IPS DF 6.9 (cell line): ENCODE measurements at places on chromosomes 11 and 22.

- DNase-seq, result no peak
These were observed 77.8 kb downstream of the SFI1 start for GRCh38 chr22:31574055-31574670.

DNA sequence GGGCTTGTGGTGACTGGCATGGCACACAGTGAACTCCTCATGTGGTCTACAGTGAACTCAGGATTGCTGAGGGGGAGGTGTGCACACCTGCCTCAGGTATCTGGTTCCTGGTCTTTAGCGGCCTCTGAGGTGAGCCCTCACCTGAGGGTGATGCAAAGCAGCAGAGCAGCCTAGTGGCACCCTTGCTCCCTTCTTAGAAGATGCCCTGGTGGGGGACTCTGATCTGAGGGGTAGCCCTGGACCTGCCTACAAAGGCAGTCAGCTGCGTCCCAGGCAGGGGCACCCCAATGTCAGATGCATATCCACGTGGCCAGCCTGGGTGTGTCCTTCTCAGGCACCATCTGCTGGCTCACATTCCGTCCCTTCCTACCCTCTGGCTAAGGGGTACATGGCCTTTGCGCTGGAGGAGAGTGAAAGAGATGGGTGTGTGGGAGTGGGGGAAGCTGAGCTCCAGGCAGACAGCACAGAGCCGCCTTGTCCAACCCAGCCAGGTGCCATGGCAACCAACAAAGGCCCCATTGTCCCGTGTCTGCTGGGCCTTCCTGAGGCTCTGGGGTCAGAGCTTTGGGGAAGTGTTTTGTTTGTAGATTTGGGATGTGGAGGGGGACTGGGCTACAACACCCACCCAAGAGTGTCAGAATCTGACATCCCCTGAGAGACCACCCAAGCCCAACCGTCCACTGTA, 5.8 kb downstream of the PLEKHB1 start:
- DNase-seq, result no peak

DNA sequence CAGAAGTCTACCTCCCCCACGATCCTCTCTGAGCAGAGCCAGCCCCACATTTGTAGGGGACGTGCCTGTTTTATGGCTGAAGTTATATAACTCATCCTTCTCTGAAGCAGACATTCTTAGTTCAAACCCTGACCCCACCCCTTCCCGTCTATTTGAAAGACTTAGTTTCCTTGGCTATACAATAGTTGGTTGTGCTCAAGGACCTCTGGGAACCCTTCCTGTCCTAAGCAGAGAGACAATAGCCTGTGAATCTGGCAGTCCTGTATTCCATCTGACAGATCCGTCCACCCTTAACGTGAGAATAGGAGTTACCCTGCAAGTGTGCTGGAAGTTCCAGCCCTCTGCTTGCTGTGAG, 75.2 kb downstream of the MN1 start:
- DNase-seq, result no peak

GRCh38 chr11:129035244-129035643, 92.6 kb upstream of the TP53AIP1 start:
- DNase-seq, result no peak

- DNase-seq, result no peak
These were observed 510.1 kb upstream of the LARGE1 start for GRCh38 chr22:34430386-34430785.

DNA sequence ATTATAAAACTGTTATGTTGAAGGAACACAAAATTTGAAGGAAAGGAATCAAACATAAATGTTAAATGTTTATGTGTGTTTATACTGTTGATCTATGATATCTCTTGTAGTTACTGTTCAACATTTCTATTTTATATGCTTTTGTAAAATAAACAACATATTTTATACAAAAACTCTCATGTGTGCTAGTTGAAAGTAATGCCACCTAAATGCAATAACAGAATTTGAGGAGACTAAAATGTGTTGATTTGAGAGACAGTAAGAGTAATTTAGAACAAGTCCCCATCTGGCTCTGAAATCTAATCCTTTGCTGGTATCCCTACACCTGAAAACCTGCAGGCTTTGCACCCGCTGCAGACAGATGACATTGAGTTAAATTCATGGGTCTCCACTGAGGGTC, 95.7 kb upstream of the TOP3B start:
- no peak for DNase-seq

DNA sequence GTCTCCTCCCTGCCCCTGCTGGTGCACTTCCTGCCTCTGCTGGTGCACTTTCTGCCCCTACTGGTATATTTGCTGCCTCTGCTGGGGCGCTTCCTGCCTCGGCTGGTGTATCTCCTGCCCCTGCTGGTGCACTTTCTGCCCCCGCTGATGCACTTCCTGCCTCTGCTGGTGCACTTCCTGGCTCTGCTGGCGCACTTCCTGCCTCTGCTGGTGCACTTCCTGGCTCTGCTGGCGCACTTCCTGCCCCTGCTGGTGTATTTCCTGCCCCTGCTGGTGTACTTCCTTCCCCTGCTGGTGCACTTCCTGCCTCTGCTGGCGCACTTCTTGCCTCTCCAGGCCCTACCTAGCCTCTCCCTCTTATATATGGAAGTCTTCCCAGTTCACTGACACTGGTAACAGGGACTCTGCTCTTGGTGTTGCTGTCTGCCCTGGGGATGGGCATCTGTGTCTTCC, 10.1 kb downstream of the MTFP1 start:
- DNase-seq, result no peak

DNA sequence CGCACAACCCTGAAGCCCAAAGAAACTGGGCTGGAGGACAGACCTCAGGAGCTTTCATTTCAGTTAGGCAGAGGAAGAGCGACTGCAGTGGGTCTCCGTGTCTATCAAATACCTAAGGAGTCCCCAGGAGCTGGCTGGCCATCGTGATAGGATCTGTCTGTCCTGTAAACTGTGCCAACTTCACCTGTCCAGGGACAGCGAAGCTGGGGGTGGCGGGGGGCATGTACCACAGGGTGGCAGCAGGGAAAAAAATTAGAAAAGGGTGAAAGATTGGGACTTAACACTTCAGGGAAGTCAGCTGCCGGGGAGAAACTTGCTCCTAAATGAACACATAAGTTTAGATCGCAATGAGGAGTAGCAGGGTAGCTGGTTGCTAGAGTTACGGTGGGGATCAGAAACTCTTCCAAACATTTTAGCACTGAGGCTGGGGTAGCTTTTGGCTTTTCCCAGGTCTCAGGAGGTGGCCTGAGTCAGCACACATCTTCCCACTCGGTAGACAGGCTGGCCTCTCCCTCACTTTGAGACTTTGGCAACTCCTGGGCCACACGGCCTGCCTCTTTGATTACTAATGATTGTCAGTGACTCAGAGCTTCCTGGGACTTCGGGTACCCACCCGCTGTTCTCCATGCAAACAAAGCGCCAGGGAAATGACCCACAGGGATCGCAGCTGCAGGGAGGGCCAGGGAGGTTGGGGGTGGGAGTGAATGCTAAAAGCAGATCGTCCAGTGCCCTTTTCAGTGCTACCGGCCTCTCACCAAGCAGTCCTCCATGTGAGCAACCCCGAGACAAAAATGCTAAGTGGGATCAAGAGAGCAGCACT, 2.9 kb upstream of the MTFP1 start:
- no peak for DNase-seq

- DNase-seq, result no peak
These were observed at the start of gene GALR3 for GRCh38 chr22:37823134-37823985. Gene GALR3, plus strand, starts transcription at chr22:37823382. Its CDS starts 25 bp downstream, at chr22:37823407.

GRCh38 chr11:116331381-116331780, 441.4 kb downstream of the BUD13 start:
- DNase-seq, result no peak

GRCh38 chr22:30193031-30193775, 53.4 kb downstream of the LIF start:
- DNase-seq, result no peak

GRCh38 chr22:24584166-24584790, 8.6 kb downstream of the LRRC75B start:
- DNase-seq, result no peak

DNA sequence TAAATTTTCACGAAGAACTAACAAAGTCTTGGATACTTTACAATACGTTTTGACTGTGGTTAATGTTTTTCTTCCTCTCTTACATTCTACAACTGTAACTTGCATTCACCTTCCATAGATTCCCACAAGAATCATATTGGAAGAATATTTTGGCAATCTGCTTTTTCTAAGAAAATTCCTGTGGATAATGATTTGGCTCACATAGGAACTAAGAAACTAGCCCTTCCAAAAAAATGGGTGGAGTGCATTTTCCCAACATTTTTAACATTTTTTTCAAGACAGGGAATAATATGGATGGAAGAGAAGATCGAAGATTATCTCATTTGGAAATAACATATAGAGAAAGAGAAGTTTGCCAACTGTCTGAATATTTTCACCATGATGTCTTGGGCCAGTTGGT, 256.9 kb upstream of the POU2AF2 start:
- DNase-seq, result no peak

DNA sequence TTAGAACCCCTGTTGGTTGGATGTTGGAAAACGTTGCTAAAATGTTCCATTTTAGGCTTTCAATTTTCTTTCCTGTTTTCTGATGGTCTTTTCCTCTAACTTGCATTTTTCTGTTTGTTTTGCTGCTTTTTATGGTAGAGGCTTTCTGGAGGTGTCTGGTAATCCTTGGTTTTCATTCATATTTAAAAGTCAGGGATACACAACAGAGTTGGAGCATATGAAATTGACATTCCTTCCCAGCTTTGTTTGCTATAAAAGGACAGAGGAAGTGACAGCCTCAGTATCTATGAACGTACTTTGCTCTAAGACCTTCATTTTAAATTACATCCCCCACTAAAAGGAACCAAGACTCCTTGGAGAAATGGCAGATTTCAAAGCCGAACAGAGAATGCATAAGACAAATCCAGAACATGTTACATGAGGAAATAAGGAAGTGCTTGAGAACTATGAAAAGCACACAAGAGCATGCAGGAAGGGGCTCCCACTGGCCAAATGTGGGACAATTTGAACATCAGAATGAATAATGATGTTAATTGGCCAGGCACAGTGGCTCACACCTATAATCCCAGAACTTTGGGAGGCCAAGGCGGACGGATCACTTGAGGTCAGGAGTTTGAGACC, 56.7 kb downstream of the PPP6R3 start:
- no peak for DNase-seq

DNA sequence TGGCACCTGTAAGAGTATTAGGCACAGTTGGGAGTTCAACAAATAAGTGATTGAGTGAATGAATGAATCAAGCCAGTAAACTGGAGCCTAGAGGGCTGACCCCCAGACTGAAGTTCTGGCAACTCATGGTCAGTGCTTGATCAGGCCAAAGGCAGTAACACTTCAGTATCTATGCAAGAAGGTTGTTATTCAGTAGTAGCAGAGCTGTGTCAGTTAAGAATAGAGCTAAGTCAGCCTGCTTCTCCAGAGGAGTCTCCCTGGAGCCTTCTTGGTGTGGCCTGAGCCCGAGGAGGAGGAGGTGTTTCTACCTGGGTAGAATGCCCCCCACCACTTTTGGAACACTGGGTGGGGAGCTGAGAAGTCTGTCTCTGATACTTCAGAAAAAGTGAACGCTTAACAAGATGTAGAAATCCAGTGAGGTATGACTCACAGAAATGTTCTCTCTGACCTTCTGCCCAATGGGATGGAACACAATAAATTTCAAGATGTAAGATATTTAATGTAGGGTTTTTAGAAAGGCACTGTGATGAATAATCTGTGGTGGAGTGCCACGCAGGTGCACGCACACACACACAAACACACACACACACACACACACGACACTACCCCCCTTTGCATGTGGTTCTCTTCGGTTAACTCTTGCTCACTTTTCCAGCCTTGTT, 219.9 kb downstream of the HIPK3 start:
- no peak for DNase-seq

- peak; percentile 45 for DNase-seq
These were observed 38.6 kb upstream of the BMAL1 start for GRCh38 chr11:13238879-13239514.

- no peak for DNase-seq
These were observed 125.8 kb downstream of the ST3GAL4 start for GRCh38 chr11:126481303-126481680.

DNA sequence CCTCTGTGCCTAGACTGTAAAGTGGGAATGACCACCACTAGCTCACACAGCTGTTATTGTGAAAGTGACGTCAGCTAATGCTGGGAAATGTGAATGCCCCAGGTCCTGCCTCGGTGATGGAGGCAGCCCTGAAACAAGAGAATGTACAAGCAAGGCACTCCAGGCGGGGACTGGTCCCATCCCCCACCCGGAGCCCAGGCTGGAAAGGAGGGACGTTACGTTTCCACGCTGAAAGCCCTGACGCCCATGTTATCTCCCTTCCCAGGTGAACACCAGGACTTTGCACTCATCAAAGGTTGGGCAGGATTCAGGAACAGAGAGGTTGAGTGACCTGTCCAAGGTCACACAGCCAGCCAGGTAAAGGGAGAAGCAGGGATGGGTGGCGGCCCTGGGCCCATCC, 784 bp downstream of the SULT4A1 start:
- DNase-seq, result no peak

DNA sequence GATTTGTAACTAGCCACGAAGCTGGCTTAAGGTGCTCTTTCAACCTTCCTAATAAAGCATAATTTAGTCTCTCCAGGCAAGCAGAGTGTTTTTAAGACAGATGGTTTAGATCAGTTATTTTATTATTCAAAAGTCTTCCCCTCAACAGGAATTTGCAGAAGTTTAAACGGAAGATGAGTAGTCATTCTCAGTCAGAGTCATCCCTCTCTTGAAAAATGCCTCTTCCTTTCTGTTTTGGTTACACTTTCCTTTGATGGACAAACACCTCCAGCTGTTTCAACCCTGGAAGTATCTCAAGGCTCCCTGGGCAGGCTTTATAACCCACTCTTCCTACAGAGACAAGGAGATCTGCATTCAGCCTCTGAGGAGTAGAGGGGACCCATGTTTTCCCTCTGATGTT, 60.3 kb upstream of the POU2AF2 start:
- no peak for DNase-seq

- DNase-seq, result no peak
These were observed 11.1 kb downstream of the FAM168A start for GRCh38 chr11:73586791-73587190.

DNA sequence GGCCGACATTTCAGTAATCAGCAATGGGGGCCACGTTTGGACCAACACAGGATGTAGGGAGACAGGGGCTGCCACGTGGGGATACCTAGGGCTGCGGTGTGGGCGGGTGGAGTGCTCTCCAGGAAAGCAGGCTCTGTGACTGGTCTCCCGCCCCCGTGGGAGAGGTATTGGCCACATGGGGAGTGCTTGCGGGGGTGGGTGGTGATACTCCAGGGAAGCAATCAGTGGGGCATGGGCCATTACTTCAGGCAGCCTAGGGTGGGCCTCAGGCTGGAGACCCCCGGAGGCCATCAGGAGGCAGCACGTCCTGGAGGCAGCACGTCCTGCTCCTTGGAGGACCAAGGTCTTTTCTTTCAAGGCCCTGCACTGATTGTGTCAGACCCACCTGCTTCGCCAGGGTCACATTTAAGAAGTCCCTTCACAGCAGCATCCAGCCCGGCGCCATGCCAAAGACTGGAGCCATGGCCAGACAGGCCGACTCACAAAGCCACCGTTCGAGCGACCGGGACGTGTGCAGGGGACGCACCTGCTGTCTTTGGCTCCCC, 3.0 kb upstream of the MUC2 start:
- DNase-seq, result no peak

DNA sequence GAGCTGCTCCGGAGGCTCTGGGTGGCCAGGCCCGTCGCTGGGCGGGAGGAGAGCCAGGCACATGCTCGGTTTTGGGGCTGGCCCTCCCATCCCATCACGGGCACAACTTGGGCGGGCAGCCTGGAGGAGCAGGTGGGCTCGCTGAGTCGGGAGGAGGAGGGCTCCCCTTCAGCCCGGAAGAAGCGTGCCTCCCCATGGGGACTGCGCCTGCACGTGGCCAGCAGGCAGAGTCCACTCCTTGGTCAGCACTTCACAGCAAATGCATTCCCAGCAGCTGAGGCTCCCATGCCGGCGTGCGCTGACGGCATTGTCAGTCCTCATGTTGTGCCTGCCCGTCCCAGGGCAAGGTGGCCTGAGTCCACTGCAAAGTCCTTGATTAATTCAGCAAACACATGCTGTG, 1281.7 kb downstream of the BRD1 start:
- DNase-seq, result no peak
